ENCODE measurements at places on chromosomes 3 and 15. TPM values are rescaled to one million over a fixed set of nuclear protein-coding genes. Genes with fewer than 3 reads are reported as not detected.

The UROC1 gene
- polyA plus RNA-seq: not detected

The CCRL2 gene
- polyA plus RNA-seq: not detected

The RRP9 gene
- polyA plus RNA-seq: 6.5 TPM

The CSTA gene
- polyA plus RNA-seq: not detected

The GOLGA8J gene
- not detected for polyA plus RNA-seq

The FOXB1 gene
- polyA plus RNA-seq: not detected

The GPR156 gene
- polyA plus RNA-seq: not detected

The LINGO1 gene
- 0.60 TPM for polyA plus RNA-seq
